ENCODE measurements at places on chromosomes 3 and 15. TPM values are rescaled to one million over a fixed set of nuclear protein-coding genes. Genes with fewer than 3 reads are reported as not detected.

DNA sequence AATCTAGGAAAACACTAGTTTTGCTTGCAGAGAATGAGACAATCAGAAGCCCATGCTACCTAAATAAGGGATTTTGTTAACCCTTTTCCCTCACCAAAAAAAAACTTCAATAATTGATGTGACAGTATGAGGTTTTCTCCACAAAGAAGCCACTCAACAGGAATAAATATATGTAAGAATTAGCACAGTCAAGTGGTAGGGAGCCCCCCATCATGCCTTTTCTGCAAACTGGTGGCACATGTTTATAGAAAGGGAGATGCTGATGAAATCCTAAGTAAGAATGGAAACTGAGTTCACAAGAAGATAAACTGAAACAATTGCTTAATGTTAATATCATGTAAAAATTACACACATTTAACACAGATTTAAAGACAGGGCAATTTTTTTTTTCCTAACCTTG lies 51.0 kb downstream of the PHC3 start:
- no peak overlapping the region for H3K27ac ChIP-seq
- peaks cover 61% of the 10 kb centered on the region for H3K36me3 ChIP-seq
- no peak for DNase-seq
- H3K4me1 ChIP-seq: no peaks in the 10 kb centered on the region
- no peak overlapping the region for H3K4me3 ChIP-seq

The BHLHE40 gene
- total RNA-seq: 27.6 TPM

- no peaks in the 10 kb centered on the region for H3K4me1 ChIP-seq
- DNase-seq: no peak
- peaks cover 5% of the 10 kb centered on the region for H3K27me3 ChIP-seq
- no peaks in the 10 kb centered on the region for H3K36me3 ChIP-seq
- H3K4me3 ChIP-seq: no peak overlapping the region
Measured at GRCh38 chr15:26065723-26066122, 202.6 kb upstream of the ATP10A start.

DNA sequence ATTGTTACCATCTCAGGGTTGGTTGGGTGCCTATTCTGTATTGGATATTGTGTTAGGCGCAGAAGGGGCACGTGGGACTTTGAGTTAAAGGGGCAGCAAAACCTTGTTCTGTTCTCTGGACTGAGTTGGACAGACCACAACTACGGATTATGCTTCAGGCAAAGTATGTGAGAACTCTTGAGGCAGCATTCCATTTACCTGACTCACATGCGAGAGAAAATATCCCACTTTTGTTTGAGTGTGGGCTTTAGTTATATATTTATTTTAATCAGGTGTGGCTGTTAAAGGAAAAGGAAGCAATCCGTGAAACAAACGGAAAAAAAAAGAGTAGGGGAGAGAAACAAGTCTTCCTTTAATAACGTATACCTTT lies 627 bp upstream of the PLS1 start:
- no peak overlapping the region for H3K27ac ChIP-seq
- H3K36me3 ChIP-seq: no peaks in the 10 kb centered on the region
- peak; percentile 75 for DNase-seq
- peak overlapping the region; percentile 81 for H3K4me3 ChIP-seq
- H3K4me1 ChIP-seq: no peaks in the 10 kb centered on the region
- no peaks in the 10 kb centered on the region for H3K27me3 ChIP-seq

DNA sequence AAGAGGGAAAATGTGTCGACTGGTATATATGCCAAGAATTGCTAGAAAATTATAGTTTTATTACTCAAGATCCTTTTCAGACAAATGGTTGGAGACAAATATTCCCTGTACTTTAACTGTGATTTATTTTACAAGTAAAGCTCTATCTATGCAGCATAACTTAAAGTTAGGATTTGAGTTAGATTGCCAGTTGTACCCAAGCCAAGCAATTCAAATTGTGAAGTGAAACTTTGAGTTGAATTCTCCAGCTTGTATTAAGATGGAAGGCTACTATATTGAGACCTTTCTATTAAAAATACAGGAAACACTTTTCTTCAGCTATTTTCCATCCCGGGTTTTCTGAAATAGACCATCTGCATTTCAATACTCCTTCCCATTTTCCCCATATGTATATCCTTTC lies 333.1 kb upstream of the RBMS3 start:
- H3K36me3 ChIP-seq: no peaks in the 10 kb centered on the region
- no peak for DNase-seq
- H3K4me3 ChIP-seq: no peak overlapping the region
- no peak overlapping the region for H3K27ac ChIP-seq
- no peaks in the 10 kb centered on the region for H3K4me1 ChIP-seq
- no peaks in the 10 kb centered on the region for H3K27me3 ChIP-seq

GRCh38 chr3:14647976-14648955 lies 3.3 kb upstream of the CCDC174 start:
- no peaks in the 10 kb centered on the region for H3K36me3 ChIP-seq
- H3K4me1 ChIP-seq: peaks cover 11% of the 10 kb centered on the region
- no peak overlapping the region for H3K27ac ChIP-seq
- no peak overlapping the region for H3K4me3 ChIP-seq
- no peak for DNase-seq

The TRAT1 gene
- not detected for total RNA-seq

The VPS33B gene
- 8.7 TPM for total RNA-seq

DNA sequence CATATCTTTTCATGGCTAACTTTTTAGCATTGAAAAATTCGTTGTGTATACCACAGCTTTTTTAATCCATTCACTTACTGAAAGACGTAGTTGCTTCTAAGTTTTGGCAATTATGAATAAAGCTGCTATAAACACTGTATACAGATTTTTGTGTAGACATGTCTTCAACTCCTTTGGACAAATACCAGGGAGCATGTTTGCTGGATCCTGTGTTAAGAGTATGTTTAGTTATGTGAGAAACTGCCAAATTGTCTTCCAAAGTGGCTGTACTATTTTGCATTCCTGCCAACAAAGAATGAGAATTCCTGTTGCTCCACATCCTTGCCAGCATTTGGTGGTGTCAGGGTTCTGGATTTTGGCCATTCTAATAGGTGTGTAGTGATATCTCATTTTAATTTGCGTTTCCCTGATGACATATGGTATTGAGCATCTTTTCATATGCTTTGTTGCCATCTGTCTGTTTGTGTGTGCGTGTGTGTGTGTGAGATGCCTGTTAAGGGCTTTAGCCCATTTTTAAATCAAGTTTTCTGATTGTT lies 87.5 kb downstream of the TNFAIP8L3 start:
- peaks cover 7% of the 10 kb centered on the region for H3K4me1 ChIP-seq
- DNase-seq: no peak
- no peak overlapping the region for H3K4me3 ChIP-seq
- H3K27me3 ChIP-seq: no peaks in the 10 kb centered on the region
- H3K27ac ChIP-seq: no peak overlapping the region

The ZNF639 gene
- total RNA-seq: 68.0 TPM

DNA sequence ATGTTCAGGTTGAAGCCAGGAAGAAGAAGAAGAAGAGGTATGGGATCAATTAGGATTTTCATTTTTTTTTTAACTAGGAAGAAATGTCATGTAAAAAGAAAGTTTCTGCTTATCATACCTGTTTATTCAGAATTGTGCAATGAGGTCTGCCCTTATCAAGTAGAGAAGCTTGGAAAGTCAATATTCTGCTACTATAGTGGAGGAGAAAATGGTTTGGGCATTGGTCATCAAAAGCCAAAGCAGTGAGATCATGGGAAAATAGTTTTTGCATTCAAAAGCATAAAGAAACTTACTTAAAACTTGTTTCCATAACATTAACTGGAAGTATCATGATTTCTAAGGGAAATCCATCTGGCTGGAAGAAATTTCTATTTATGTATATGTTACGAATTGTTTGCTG lies 1239.2 kb downstream of the NSUN3 start:
- H3K4me1 ChIP-seq: no peaks in the 10 kb centered on the region
- no peak overlapping the region for H3K27ac ChIP-seq
